GM18507 (cell line): ENCODE measurements at places on chromosomes 2 and 18.

DNA sequence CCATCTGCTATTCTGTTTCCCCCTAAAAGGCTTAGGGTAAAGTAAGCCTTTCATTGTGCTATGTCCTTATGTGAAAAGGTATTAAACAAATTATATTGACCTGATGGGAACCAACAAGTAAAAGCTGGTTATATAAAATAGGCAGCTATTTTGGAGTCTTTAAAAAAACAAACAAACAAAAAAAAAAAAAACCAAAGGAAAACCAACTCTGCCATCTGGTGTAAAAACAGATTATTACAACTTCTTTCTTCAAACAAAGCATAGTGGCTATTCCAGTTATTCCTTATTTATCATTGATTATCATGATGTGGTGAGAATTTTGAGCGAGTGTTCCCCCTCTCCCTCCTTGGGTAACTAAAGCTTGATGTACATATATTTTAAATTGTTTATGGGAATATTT lies 122.3 kb upstream of the FHL2 start:
- DNase-seq, result no peak

DNA sequence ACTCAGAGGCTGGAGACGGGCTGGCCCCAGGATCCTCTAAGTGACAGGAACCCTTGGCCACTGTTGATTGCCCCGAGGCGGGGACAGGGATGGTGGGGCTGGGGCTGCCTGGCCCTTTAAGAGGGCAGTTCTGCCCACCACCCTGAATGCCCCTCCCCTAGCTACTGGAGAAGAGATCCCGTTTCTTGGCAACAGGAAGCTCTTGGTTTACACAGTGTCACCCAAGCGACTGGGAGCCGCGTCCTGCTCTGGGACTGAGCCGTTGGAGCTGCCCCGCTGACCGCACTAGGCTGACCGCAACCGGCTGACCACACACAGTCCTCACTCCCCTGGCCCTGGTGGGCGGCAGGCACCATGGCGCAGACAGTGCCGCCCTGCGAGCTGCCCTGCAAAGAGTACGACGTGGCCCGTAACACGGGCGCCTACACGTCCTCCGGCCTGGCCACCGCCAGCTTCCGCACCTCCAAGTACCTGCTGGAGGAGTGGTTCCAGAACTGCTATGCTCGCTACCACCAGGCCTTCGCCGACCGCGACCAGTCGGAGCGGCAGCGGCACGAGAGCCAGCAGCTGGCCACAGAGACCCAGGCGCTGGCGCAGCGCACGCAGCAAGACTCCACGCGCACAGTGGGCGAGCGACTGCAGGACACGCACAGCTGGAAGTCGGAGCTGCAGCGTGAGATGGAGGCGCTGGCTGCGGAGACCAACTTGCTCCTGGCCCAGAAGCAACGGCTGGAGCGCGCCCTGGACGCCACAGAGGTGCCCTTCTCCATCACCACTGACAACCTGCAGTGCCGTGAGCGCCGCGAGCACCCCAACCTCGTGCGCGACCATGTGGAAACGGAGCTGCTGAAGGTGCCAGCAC lies at the start of gene TEKT4:
TEKT4 (plus strand) TSS at position 205 of the 862 bp plus-strand sequence; CDS start at position 355, 150 bp downstream.
- DNase-seq, result no peak

GRCh38 chr2:40259900-40260299 lies 192.0 kb downstream of the SLC8A1 start:
- no peak for DNase-seq

GRCh38 chr2:177998006-177998405 lies 74.6 kb downstream of the PDE11A start:
- DNase-seq, result no peak

GRCh38 chr2:219823574-219823973 lies 196.1 kb downstream of the SLC4A3 start:
- no peak for DNase-seq

- DNase-seq, result no peak
Measured at GRCh38 chr2:128275498-128276045, 43.1 kb downstream of the HS6ST1 start.
